Amygdala (tissue), 56 donors: ENCODE measurements at places on chromosomes 3 and 15.

DNA sequence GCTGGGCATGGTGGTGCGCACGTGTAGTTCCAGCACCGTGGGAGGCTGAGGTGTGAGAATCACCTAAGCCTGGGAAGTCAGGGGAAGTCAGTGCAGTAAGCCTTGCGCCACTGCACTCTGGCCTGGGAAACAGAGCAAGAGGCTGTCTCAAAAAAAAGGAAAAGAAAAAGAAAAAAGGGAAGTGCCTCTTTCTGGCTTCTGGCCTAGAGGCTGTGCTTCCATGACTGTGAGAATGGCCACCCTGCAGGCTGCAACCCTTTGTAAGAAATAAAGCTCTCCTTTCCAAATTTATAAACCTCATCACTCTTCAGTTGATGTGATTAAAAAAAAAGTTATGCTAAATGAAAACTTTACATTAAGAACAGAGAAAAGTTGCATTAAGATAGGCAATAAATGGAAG lies 774.3 kb downstream of the TUSC7 start:
- DNase-seq: no peak

- DNase-seq: no peak
These were observed 106.5 kb downstream of the NR2E3 start for GRCh38 chr15:71916834-71917233.

DNA sequence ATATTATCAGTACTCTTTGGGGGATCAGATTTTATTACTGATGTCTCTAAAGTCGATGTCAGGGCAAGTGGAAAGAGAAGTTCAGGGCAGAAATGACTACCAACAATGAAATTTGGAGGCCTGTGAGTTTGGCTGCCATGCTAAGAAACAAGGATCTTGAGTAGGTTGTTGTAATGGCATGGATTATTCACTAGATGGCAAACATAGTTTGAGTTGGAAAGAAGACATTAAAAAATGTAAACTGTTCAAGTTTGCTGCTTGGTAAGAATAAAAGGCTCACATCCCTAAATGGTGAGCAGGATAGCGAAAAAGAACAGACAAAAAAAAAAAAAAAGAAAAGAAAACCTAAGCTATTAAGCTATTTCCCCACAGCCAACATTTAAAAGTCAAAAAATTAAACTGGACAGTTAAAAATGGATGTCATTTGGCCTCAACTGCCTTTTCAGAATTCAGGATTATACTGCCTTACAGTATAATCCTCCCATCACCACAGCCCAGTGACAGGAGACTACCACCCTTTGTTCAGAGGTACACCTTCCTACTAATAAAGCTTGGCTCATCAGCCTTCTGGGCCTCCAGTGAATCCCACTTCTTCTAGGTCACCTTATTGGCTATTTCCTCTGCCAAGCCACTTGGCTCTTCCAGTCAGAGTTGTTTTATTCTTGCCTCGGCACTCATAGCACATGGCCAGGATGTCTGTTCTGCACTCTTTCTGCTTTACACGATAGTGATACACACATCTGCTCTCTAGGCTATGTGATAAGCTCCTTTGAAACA lies 163.7 kb downstream of the PLD1 start:
- DNase-seq: no peak

DNA sequence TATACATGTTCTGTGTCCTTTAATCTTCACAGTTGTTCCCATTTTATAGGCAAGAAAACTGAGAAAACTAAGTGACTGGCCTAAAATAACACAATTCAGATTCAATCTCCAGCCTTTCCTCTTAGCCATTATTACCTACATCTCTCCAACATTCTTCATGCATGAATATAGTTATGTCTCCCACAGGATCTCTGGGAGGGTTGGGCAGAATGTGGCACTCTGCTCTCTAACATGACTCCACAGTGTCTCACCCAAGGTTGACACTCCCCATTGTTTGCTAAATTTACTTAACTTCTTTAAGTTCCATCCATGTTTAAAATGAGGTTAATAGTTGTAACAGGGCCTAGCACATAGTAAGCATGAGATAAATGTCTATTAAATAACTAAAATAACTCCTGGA lies 276.3 kb downstream of the ERC2 start:
- DNase-seq: no peak

- no peak for DNase-seq
These were observed 95.6 kb downstream of the RAD18 start for GRCh38 chr3:8867646-8868045.

DNA sequence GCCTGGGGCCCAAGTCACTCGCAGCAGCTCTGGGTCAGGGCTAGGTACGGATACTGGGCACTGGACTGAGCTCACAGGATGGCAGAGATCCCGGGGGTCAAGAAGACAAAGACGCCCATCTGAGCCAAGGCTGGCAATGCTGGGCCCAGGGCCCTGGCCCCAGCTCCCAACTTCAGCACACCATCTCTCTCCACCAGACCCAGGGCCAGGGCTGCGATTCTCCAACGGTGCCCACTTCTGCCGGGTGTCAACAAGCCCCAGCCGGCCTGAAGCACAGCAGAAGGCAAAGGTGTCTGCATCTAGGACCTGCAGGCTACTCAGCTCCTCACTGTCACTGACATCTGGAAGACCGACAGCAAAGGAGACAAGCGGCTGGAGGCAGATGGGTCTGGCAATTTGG lies 8.6 kb downstream of the WDR73 start:
- no peak for DNase-seq

DNA sequence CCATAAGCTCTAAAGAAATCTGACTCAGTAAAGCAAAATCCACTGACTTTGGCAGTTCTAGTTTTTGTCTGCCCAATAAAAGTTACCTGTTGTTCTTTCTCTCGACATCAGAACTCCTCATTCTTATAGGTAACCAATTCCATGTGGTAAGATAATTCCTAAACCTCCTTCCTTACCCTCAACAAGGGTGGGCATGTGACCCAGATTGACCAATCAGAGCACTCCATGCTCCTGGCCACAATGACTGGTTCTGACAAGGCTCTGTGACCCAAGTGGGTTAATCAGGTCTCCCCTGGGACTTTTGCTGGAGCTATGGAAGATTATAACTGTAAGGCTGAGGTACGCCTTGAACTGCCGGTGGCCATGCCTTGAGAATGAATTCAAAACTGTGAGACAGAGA lies 31.7 kb downstream of the LINS1 start:
- DNase-seq: no peak

- no peak for DNase-seq
These were observed 1.3 kb downstream of the RAD51 start for GRCh38 chr15:40696228-40696627.

DNA sequence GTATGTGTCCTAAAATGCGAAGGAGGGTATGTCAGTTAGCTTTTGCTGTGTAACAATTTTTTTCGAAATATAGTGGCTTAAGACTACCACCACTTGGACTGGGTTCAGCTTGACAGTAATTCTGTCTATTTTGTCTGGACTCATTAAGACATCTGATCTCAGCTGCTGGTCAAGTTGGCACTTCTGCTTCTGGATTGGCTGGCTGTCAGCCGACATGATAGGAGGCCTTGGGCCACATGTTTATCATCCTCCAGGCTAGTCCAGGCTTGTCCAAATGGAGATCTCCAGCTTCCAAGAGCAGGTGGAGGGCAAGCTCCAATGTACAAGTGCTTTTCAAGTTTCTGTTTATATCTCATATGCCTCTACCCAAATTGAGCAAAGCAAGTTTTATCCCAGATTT lies 95.9 kb downstream of the GALK2 start:
- no peak for DNase-seq

DNA sequence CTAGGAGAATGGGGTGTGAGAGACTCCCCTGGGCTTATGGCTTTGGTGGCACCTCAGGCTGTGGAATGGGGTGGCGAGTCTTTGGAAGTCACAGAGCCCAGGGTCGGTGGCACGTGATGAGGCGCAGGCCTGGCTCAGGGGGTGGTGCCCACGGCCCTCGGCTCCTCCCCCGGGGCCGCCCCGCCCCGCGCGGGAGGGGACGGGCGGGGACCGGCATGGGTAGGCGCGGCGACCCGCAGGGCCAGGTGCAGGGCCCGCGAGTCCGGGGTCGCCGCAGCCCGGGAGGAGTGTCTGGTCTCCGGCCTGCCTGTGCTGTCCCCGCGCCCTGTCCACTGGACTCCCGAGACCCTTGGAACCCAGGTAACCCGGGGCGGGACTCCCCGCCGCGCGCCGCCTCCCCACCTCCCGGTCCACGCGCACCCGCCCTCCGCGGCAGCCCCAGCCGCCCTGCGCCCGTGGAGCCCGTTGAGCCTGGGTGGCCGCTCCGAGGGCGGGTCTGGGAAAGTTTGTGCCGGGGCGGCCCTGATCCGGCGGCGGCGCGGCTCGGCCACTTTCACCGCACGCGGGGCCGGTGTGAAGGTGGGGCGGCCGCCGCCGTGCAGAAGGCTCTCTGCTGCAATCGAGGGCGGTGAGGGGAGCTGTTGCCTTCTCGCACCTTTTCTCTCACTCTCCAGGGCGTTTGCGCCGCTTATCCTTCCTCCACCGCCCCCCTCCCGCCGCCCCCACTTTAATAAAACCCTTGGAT lies at the start of gene PAQR5:
TSS of gene PAQR5 (plus strand) at position 216 of the 745 bp plus-strand sequence. CDS start 61,169 bp downstream, outside the sequence.
- DNase-seq: no peak

DNA sequence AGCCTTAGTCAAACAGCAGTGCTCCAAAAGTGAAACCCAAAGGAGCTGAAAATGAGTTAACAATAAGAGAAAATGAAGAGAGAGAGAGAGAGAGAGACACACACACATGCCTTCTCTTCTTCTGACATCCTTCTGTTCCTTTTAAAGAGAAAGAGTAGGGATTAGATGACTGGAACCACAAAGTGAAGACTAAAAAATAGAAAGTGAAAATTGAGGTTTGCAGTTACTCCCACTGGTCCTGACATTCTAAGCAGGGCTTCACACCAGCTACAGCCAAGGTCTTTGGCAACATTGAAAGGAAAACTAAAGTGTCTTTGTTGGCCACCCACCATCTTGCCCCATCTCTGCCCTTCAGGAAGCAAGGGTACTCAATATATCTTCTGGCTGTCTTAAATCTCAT lies 59.2 kb downstream of the USP50 start:
- DNase-seq: no peak

- no peak for DNase-seq
These were observed 536.9 kb upstream of the CCDC54 start for GRCh38 chr3:106840319-106840718.

DNA sequence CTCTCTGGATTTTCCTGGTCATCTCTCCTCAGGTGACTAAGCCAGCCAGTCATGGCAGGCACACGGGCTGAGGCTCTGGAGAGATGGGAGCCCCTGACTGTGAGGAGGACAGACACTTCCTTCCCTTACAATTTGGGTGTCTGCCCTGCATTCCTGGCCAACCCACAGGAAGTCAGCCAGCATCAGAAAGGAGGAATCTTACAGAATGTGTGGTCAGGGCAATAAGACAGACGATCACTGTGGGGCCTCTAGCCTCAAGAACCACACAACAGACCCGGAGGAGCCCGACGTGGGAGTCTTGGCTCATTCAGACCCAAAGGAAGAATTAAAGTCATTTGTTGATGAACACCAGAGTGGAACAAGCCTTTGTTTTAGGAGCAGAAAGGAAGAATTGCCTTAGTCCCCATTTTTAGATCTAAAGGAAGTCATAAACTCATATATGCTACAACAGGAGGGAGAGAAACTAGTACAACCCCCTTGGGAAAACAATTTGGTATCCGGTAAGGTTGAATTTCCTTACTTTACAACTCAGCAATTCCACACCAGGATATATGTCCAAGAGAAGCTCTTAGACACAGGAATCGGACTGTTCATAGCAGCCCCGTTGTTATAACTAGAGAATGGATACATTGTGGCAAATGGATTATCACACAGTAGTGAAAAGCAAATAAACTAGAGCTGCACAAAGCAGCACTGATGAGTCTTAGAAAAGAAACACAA lies 62.2 kb downstream of the ABTB1 start:
- DNase-seq: no peak

GRCh38 chr3:151798466-151798865 lies 15.4 kb upstream of the AADAC start:
- DNase-seq: no peak

DNA sequence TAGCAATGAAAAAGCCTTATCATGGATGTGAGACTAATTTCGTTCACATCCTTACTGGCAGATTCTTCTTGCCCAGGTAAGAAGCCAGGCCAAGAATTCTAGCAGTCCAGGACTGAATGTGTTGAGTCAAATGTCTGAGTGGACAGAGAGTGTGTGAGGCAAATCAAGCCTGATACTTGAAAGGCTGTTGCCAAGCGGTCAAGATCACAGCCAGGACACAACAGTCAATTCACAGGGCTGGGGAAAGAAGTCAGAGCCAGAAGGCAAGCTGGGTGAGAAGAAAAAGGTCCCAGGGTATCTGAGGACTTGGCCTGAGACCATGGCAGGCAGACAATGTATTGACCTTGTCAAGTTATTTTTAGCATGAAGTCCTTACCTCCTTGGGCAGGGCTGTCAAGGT lies 301.3 kb downstream of the ZNF385D start:
- DNase-seq: no peak

- DNase-seq: no peak
These were observed 15.9 kb downstream of the CD200R1 start for GRCh38 chr3:112958811-112959560.

DNA sequence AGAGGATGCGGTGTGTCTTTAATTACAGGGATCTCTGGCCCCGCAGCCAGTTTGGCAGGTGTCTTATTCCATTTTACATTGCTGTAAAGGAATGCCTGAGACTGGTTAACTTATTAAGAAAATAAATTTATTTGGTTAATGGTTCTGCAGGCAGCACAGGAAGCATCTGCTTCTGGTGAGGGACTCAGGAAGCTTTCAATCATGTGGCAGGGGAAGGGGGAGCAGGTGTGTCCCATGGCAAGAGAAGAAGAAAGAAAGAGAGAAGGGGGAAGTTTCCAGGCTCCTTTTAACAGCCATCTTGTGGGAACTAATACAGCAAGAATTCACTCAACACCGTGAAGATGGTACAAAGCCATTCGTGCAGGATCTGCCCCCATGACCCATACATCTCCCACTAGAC lies 128.0 kb upstream of the CRBN start:
- DNase-seq: no peak
